ENCODE measurements at places on chromosomes 11 and 22.

GRCh38 chr11:126702987-126703386, 297.6 kb downstream of the KIRREL3 start:
- DNase-seq: no peak

- DNase-seq: no peak
Measured at GRCh38 chr22:42596336-42596735, 18.3 kb downstream of the POLDIP3 start.

DNA sequence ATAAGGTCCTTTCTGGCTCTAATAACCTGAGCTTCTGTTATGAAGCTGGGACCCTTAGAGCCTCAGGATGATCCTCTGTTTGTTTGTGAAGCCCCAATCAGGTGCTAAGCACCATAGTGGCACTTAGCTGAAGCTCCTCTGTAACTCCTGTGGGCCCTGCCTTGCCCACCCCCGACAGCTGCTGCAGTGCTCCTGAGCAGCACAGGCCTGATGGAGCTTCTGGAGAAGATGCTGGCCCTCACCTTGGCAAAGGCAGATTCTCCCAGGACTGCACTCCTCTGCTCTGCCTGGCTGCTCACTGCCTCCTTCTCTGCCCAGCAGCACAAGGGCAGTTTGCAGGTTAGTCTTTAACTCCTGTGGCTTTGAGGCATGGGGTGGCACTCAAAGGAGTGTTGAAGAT, 19.0 kb upstream of the CCDC134 start:
- DNase-seq: no peak

DNA sequence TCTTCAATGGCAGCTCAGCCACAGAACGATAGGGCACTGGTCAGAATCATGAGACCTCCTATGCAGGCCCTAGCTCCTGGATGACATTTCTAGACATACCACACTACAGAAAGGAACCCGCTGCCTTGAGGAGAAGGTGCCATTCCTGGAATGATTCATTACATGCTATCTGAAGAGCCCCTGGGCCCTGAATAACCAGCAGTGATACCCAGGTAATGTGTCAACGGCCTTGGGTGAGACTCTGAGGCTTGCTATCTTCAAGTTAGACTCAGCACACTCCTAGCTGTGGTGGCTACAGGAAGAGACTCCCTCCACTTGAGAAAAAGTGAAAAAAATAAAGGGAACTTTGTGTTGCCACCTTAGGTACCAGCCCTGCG, 161.2 kb upstream of the GRIA4 start:
- DNase-seq: no peak

GRCh38 chr11:87120937-87121336, 83.2 kb downstream of the TMEM135 start:
- DNase-seq: no peak

DNA sequence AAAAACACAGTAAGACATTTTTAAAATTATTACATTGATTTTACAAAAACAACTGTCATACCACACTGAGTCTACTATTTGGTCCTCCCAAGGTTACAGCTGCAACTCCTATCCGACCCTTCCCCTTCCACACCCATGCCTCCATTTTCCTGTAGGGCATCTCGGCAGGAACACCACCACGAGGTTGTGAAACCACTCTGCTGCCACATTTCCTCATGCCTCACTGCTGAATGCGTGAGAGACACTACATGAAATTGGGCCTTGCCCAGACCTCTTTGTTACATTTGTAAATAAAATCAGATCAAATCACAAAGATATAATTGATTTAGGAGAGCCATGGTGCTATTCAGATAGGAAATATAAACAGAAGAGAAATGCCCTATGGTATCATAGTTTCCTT, 2.0 kb downstream of the ARHGAP32 start:
- no peak for DNase-seq

GRCh38 chr22:19913337-19913936, 28.1 kb upstream of the COMT start:
- DNase-seq: no peak

GRCh38 chr11:86487671-86488070, 113.0 kb downstream of the CCDC81 start:
- no peak for DNase-seq

DNA sequence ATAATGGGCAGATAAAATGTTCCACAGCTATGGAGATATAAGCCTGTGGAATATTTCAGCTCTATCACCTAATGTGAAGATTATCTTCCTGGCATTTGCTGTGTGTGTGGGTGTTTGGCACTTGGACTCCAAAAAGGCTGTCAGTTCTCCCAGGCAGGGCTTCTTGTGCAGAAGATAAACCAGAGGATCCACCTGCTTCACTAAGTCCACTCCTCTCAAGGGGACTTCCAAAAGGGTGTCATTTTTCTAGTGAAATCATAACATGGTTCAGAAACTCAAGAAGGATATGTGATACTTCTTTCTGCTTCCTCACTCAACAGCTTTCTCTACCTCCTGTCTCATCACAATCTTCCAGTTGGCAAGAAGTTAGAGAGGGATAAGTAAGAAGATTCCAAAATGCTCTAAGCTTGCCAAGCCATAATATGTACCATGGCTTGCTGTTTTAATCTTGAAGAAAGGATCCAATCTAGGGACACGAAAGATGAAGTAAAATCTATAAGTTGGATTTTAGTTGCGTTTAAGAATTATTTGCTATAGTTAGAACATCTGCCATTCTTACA, 206.2 kb upstream of the MTMR2 start:
- no peak for DNase-seq

DNA sequence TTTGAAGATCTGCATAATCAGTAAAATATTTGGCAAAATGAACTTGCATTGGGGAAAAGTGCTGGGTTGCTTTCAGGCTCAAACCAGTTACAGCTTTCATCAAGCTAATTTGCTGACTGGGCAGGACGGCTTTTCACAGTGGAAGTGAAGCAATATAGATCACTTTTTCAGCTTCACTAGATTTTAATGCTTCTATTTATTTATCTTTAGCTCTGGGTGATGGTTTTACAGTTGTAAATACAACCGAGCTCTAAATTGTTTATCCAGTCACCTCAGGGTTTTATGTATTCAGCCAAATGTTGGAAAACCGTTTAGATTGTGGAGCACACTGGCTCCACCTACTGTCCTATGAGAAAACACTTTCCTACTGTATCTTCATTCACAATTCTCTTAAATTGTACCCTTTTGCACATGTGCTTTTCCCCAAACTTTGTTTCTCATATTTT, 58.2 kb downstream of the ACER3 start:
- no peak for DNase-seq

DNA sequence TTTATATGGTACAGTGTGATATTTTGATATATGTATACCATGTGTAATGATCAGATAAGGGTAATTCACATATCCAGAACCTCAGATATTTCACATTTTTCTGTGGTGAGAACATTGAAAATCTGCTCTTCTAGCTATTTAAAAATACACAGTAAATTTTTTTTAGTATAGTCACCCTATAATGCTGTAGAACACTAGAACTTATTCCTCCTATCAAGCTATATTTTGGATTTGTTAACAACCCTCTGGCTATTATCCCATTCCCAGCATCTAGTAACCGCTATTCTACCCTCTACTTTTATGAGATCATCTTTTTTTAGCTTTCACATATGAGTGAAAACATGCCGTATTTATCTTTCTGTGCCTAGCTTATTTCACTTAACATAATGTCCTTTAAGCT, 65.5 kb upstream of the SYT9 start:
- no peak for DNase-seq

DNA sequence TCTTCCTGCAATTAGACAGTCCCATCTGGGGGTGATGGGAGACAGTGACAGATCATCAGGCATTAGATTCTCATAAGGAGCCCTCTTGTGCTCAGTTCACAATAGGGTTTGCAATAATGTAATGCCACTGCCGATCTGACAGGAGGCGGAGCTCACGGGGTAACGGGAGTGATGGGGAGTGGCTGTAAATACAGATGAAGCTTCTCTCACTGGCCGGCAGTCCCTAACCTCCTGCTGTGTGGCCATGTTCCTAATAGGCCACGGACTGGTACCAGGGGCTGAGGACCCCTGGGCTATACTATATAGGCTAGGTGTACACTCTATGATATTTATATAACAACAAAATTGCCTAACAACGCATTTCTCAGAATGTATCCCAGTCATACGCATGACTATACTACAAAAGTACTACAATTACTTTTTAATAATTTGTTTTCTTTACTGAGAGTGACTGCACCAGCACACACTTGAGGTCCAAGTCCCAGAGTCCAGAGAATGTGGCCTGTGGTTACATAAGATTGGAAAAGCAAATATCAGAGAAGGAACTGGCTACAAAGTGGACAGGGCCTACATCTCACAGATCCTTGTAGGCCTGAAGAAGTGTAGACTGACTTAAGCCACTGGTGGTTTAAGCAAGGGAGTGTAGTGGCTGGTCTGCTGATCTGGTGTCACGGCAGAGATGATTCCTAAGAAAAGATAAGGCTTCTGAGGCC, 200.0 kb downstream of the LARGE1 start:
- DNase-seq: no peak

- peak; percentile 15 for DNase-seq
Measured at GRCh38 chr11:17593466-17594245, 46.6 kb downstream of the OTOG start.

- no peak for DNase-seq
Measured at GRCh38 chr22:37254209-37254866, 10.3 kb upstream of the RAC2 start.

- no peak for DNase-seq
Measured at GRCh38 chr11:118375978-118376377, 16.6 kb downstream of the UBE4A start.

DNA sequence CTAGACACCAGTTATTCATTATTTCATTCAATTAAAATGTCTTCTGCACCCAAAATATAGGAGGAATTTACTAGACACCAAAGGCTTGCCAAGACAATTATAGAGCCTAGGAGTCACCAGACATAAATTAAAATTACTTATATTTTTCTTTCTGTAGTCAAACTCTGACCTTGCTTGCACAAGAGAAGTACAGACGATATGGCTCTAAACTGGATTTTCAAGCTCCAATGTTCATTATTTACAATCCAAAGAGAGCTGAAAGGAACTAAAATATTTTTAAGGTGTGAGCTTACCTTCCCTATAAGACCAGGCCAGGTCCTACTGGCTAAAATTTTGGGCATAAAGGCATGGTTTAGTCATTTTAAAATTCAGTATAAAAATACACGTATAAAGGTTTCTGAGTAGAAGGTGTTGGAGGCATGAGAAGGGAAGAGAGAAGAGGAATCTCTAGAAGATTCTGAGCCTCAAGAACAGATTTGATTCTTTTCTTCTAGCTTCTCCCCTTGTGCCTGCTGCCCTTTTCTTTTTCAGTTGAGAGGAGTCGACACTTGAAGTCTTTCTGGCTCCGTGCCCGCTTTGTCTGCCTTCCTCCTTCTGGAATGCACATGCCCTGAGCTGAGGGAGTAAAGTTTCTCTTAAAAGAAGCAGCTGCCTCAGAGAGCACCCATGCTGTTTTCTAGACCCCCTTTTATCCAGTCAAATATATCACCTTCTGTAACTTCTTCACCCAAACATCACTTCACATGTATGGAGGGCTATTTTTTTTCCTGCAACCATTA, 13.5 kb downstream of the C11orf97 start:
- DNase-seq: no peak

- no peak for DNase-seq
Measured at GRCh38 chr22:32407936-32408335, 4.1 kb downstream of the RTCB start.

DNA sequence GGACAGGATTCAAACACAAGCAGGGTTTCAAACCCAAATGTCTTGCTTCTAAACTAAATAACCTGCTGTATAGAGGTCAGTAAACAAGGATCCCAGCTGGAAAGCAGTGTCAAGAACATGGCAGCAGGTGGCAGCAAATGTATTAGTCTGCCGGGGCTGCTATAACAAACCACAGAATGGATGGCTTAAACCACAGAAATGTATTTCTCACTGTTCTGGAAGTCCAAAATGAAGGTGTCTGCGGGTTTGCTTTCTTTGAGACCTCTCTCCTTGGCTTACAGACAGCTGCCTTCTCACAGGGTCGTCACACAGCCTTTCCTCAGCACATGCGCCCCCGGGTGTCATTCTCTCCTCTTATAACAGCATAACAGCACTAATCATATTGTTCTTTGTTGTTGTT, 65.1 kb upstream of the LRRC55 start:
- DNase-seq: peak; percentile 54

DNA sequence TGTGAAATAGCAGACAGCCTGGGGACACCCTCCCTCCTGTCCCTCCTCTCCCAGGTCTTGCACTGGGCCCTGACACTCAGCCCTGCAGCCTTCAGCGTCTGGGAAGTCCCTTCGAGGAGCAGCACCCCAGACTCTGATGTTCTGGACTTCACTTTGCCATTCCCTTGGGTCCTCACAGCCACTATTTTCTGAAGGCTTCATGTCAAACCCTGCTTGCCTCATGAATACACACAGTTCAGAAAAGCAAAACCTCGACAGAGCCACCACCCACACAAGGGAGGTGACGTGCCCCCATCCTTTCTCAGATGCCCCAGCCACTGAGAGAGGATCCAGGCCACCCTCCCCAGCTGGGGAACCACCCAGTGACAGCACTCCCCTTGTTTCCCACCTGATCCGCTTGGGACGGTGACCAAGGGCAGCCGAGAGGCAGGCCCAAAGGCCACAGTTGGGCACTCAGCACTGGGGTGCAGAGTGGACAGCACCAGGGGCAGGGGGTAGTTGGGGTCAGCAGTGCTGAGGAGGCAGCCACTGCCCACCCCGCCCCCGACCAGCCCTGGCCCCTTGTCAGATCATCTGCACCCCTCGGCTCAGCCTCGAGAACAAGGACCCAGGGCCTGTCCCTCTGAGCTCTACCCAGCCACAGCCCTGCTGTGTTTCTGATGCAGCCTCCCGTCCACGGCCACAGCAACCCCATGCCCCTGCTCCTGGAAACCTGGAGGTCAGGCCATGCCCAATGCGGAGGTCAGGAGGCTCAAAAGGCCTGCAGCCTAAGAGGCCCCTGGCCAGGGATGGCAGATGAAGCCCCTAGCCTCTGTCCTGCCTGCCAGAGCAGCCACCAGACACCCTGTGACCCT, 3.1 kb upstream of the TNNT3 start:
- no peak for DNase-seq

DNA sequence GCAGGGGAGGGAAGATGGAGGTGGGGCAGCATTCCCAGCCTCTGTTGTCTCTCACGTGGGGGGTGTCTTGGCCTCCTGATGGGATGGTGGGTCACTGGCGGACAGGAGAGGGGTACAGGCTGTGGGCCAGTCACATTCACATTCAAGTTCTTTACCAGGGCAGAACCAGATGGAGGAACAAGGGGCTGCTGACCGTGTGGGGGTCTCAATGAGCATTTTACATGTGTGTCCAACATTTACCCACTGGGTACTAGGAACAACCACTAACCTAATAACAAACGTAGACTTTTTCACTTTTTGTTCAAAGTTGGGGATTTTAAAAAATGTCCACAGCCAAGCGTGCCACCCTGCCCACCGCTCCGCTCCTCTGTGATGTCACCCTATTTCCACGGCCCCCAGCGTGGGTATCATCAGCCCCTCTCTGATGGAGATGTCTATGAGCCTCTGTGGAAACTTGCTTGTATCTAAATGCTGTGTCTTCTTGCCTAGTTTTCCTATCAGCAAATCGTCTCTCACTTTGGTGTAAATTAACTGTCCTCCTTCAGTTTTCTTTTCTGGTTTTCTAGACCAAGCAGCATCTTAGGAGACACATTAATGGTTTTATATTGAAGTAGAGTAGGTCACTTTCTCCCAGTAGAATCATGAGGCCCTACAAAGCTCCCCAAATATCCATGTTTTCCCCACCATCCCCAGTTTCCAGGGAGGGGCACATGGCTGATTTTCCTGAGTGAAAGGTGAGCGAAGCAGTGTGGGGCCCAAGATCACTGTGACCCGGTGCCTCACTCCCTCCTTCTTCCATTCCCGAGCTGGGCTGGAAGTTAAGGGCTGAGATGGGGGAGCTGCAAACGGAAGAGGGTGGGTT, 936.7 kb downstream of the BRD1 start:
- no peak for DNase-seq
